Dermis microvascular lymphatic vessel endothelial cell (primary cell): ENCODE measurements at places on chromosomes 1 and 21. TPM values are rescaled to one million over a fixed set of nuclear protein-coding genes. Genes with fewer than 3 reads are reported as not detected.

DEPDC1 gene
- total RNA-seq = 4.6 and 13.4 TPM in 2 replicates

GRCh38 chr1:173137107-173137706 lies 69.9 kb downstream of the TNFSF4 start:
- peak; percentile 53 for DNase-seq

DNA sequence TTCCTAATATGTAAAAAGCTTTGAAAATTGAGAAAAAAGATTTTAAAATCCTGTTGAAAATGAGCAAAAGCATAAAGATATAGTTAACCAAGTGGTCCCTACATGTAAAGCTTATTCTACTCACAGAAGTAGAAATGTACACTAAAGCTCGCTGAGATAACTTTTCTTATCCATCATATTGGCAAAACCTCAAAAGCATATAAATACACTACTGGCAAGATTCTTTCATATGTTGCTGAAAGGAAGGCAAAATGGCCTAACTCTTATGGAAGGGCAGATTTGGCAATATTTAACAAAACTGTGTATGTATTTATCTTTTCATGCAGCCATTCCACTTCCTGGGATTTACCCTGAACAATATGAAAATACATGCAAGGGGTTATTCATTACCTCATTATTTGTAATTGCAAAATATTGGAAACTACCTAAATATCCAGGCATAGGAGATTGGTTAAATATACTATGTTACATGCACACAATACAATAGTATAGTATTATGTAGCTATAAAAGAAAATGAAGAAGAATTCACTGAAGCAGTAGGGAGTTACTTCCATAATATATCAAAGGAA lies 43.2 kb upstream of the LYPLAL1 start:
- no peak for DNase-seq

GRCh38 chr1:12480748-12481362 lies 137.2 kb downstream of the DHRS3 start:
- no peak for DNase-seq

DNA sequence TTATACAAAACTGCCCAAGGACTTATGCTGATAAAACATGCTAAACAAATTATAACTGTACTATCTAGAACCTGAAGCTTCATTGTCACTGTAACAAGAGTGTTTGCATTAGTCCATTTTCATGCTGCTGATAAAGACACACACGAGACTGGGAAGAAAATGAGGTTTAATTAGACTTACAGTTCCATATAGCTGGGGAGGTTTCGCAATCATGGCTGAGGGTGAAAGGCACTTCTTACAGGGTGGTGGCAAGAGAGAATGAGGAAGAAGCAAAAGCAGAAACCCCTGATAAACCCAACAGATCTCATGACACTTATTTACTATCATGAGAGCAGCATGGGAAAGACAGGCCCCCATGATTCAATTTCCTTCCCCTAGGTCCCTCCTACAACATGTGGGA lies 100.4 kb downstream of the SPATA6 start:
- DNase-seq = no peak

DNA sequence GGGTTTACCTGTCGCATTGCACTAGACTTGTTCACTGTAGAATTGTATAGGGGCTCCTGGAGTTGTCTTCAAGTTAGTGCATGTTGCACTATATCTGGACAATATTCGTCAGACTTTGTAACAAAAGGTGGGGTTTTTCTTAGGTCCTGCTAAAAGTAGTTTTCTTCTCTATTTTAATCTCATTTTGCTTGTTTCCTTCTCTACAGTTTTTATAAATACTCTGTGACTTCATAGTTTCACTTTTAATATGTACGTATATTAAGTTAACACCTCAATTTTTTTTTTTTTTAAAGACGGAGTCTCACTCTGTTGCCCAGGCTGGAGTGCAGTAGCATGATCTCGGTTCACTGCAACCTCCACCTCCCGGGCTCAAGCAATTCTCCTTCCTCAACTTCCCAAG lies 26.5 kb upstream of the MRPS6 start:
- DNase-seq = no peak

DNA sequence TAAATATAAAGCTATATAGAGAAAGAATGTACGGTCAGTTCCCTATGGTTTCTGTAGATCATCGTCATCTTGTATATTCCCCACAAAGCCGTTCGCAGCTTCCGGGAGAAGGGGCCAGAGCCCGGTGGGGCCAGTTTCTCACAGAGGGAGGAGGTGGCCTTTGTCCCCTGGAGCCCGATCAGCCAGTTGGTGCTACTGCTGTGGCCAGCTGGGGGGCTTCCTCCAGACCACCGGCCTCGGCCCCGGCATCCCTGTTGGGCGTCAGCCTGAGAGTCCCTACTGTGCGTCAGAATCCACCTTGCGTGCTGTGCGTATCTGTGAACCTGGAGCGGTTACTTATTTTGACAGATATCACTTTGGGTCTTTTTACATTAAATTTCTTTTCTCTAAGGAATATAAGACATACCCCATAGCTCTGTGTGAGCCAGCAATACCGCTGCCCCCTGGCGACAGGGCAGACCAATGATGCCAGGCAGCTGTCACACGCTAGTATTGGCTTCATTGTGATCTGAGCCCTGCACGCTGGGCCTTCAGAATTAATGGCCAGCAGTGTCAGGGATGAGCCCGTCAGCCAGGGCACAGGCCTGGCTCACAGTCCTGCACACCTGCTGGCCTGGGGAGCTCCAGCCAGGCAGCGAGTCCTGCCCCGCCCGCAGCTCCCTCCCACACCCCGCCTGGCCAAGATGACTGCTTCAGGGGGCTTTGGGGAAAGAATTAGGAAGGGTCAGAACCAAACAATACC lies 145.9 kb downstream of the PGBD5 start:
- no peak for DNase-seq

GRCh38 chr1:245419461-245419978 lies 264.7 kb downstream of the KIF26B start:
- DNase-seq = no peak

- no peak for DNase-seq
These were observed 159.0 kb upstream of the GALNT2 start for GRCh38 chr1:229907884-229908638.

DNA sequence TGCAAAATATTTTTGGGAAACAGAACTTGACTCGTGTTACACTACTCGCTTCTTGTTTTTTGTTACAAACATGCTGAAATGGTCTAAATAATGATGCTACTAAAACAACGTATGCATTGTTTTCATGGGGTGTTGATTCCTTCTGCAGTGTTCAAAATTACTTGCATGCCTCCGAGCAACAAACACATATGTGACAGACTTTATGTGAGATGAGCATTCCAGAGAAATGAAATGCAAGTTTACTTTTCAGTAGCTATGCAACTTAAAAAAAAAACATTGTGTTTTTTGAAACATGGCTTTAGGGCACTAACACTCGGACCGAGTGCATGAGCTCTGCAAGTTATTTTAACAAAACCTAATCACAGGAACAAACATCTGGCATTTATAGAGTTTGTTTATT lies 84.8 kb downstream of the CAMTA1 start:
- DNase-seq = no peak

GRCh38 chr1:32125313-32125712 lies 17.5 kb downstream of the KPNA6 start:
- DNase-seq = no peak

DNA sequence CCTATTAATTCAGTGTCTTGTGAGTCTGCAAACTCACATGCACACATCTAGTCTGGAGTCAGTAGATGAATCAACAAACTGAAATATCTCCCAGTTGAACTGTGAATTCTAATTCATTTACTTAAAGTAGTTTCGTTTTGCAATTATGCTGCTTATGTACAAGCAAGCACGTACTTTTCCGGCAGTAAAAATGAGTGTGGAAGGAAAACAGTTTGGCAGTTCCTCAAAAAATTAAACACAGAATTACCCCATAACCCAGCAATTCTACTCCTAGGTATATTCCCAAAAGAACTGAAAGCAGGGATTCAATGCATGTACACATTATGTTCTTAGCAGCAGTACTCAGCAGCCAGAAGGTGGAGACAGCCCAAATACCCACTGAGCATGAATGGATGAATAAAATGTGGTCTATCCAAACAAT lies 49.3 kb downstream of the GNB1 start:
- peak; percentile 15 for DNase-seq

DNA sequence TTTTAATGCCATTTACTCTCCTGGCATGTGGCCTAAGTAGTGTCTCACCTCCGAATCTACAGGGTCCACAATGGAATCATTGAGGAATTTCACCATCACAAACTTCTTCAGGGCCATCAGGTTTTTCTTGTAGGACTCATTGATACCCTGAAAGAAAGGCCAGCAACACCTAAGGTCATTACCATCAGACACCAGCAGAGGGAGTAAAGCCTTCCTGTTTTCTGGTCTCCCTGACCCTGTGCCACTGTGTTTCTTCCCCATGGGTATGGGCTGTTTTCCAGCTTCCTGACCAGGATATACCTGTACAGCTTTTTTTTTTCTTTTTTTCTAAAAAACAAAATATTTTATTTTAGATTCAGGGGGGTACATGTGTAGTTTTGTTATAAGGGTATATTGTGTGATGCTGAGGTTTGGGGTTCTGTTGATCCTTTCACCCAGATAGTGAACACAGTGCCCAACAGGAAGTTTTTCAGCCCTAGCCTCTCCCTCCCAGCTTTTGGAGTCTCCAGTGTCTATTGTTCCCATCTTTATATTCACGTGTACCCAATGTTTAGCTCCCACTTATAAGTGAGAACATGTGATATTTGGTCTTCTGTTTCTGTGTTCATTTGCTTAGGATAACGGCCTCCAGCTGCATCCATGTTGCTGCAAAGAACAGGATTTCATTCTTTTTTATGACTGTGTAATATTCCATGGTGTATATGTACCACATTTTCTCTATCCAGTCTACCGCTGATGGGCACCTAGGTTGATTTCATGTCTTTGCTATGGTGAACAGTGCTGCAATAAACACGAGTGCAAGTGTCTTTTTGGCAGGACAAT lies 18.3 kb downstream of the PPT1 start:
- DNase-seq = peak; percentile 60

DNA sequence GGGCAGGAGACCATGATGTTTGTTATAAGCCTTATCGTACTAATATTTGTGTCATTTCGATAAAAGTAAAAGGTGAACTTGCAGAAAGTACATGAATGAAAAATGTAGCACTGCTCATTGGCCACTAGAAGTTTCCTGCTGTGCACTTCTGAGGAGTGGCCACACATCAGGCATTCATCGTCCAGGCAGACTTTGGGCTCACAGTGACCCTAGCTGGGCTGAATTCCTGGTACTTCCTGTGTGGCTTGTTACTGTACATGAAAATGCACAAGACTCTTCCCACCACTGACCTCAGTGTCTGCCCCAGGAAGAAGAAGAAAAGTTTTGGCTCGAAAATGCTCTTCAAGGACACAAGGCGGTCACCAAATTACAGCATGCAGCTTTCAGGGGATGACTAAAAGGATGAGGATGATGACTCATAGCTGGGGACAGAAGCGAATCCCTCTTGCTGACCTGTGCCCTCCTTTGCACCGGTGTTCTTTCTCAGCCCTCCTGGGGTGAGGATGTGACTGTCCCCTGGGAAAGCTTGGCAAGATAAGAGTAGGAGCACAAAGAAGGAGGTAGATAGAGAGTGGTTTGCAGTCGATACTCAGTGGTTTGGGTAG lies 252.4 kb upstream of the KAZN start:
- no peak for DNase-seq

DNA sequence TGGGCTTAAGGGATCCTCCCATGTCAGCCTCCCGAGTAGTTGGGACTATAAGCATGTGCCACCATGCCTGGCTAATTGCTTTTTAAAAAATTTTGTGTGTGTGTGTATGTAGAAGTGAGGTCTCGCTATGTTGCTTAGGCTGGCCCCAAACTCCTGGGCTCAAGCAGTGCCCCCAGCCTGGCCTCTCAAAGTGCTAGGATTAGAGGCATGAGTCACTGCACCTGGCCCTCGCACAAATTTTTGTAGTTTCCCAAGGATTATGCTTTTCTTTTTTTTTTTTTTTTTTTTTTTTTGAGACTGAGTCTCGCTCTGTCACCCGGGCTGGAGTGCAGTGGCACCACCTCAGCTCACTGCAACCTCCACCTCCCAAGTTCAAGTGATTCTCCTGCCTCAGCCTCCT lies 144.4 kb upstream of the HNRNPU start:
- no peak for DNase-seq

- no peak for DNase-seq
These were observed 27.8 kb downstream of the ZNF362 start for GRCh38 chr1:33284049-33284448.

TMEM9 gene
- 39.5 and 65.0 TPM in 2 replicates for total RNA-seq

DNA sequence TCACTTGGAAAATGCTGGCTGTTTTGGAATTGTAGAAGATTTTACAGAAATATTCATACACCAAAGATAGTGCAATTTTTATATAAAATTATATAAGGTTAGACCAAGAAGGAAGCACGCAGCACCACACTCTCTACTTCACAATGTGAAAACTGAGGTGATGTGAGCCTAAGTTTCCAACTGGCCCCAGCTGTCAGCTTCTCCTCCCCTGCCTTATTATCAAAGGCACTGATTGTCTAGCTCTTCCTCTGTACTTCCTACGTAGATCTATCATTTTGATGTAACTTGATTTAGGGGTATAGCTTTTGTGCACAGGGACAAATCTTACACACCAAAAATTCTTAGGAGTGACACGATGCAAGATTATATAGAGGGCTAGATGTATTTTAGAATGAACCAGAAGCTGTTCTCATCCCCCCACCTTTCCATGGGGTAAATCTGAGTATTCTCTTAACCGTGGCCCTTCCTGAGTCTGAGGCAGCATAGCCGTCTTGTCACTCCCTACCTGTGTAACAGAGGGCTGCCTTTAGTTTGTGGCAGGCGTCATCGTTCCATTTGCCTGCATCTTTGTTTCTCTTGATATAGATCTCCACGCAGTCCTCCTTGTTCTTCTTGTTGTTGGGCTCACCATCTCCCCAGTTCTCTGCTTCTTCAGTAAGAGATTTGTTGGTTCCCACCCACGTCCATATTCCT lies 3.4 kb downstream of the SELL start:
- DNase-seq = no peak
